ENCODE measurements at places on chromosomes 6 and 20.

DNA sequence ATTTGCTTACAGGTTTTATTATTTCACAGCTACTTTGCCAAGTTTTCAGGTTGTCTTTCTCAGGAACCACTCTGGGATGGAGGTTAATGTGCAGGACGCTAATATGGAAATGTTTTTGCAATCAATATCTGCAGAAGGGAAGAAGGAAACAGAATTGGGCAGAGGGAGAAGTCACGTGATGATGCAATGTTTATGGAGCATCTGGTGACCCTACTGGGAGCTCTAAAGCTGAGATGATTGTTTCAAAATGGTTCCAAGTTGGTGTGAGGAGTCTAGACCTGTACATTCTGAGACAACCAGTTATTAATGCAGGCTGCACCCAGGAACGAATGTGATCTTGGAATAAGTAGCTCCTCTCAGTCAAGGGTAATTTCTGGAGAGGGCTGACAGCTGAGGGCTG, 905.4 kb upstream of the FLRT3 start:
- DNase-seq: no peak

GRCh38 chr20:36319356-36320260, 13.5 kb downstream of the DLGAP4 start:
- DNase-seq: no peak

- no peak for DNase-seq
Measured at GRCh38 chr6:20223141-20223540, 10.9 kb upstream of the MBOAT1 start.

DNA sequence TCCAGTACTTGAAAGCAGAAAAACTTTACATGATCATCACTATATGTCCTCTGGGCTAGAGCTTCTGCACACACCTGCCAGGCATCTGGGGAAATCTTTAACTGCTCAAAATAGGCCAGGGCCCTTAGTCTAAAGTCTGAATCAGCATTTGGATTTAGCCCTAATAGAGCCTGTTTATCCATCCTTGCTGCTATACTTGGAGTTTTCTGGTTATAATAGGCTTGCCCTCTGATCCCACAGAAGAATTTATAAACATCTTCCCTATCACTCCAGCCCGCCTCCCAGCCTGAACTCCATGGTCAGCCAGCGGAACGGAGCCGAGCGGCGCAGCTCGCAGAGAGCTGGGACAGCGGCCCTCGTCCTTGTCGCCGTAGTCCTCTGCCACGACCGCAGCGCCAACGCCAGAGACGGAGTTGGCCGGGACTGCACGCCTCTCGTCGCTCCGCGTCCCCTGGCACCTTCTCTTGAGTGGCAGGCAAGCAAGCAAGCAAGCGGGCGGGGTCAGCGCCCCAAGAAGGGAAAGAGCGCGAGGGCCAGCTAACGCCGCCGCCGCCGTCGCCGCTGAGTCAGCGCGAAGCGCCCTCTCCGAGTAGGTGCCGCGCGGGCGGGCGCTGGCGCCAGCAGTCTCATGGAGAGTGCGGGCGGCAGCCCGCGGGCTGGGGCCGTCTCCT, 25.4 kb upstream of the ASIP start:
- DNase-seq: peak; percentile 75

- no peak for DNase-seq
Measured at GRCh38 chr6:28589957-28590349, 64.3 kb downstream of the GPX5 start.

DNA sequence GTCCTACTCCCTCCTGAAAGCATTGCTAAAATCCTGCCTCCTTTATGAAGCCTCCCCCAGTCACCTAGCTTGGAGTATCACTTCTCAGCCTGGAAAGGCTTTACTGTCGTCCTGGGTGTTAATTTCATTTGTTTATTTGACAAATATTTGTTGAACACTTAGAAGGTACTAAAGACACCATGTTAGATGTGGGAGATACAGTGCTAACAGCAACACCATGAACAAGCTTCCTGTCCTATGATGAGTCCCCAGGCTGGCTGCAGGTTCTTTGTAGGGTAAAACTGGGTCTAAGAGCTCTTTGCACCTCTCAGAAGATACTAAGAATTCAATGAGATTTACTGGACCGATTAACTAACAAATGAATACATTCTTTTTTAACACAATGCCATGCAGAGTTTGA, 109.2 kb upstream of the TMEM170B start:
- DNase-seq: no peak

DNA sequence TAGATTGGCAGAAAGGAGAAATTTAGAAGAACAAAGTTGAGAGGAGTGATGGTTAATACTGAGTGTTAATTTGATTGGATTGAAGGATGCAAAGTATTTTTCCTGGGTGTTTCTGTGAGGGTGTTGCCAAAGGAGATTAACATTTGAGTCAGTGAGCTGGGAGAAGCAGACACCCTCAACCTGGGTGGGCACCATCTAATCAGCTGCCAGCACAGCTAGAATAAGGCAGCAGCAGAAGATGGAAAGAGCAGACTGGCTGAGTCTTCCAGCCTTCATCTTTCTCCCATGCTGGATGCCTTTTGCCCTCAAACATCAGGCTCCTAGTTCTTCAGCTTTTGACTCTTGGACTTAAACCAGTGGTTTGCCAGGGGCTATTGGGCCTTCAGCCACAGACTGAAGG, 437.7 kb upstream of the AGPAT4 start:
- no peak for DNase-seq

DNA sequence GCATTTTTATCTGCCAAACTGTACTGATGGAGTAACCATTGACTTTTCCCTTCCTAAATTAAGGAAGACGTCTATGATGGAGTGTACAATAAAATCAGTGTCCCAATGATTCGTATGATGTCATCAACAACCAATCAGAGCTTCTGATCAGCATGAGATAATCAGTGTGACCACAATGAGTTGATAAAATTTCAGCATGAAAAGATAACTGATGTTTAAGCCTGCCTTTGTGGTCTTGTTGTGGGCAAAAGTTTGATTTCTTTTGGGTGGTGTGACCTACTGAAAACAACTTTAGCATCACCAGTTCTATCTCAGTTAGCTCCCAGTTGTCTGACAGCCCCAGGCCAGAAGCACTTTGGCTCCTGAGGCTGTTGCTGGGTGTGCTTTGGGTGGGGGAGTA, 3.3 kb downstream of the PCIF1 start:
- no peak for DNase-seq

GRCh38 chr6:47235964-47236760, 73.5 kb downstream of the TNFRSF21 start:
- no peak for DNase-seq
